M059J (cell line): ENCODE measurements at places on chromosomes 4 and X.

- no peak for DNase-seq
These were observed 31.1 kb downstream of the PGRMC2 start for GRCh38 chr4:128256539-128256938.

GRCh38 chr4:165877286-165877685, 4.2 kb downstream of the TLL1 start:
- peak; percentile 32 for DNase-seq

- DNase-seq, result peak; percentile 46
These were observed 282.0 kb downstream of the ARHGAP24 start for GRCh38 chr4:85756938-85757337.

DNA sequence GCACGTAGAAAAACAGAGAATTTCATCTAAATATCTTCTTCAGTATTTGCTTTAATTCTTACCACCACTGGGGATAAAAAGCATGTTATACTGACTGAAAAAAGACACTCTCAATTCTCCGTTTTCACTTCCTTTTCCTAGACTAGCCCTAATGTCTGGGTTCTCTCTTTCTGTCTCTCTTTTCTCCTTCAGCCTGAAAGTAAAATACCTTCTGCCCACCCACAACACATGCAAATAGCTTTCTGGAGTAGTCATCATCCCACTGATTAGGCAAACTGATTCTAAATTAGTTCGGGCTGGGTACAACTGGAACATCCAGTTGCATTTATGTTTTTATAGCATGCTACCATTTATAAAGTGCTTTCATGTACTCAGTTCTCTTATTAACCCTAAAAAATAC, 142.4 kb upstream of the ANKRD50 start:
- DNase-seq, result peak; percentile 12

DNA sequence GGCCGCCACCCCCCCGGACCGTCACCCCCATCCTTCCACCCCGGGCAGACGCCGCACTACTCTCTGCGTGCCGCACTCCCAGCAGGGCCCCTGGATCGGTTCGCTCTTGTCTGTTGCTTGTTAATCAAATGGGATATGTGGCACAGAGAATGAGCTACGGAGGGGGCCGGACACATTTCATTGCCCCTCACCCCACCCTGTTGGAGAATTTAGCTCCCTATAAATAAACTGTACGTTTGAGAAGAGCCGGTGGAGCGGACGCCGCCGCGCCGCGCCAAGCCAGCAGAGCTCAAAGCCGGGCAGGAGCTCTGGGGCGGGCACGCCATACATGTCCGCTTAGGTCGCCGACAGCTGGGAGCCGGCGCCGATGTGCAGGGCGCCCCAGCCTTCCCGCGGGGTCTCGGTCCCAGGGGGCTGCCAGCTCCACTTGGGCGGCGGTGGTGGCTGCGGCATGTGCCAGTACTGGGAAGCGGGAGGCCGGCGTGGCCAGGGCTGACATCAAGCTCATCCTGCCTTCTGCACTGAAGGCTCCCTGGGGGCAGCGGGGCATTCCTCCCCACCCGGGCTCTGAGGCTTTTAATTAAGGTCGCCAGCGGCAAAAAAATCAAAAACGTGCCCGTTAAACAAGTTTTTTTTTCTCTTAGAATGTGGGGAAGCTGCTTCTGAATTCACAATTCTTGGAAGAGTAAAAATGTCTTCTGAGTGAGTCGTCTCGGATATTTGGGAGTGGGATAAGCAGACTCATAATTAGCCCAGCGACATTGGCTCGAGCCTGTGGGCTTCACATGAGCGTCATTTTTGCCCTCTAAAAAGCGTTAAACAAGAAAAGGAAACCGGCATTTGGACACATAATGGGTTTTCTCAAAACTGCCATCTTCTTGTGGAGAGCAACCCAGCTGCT, 1.1 kb upstream of the PCDH19 start:
- no peak for DNase-seq

DNA sequence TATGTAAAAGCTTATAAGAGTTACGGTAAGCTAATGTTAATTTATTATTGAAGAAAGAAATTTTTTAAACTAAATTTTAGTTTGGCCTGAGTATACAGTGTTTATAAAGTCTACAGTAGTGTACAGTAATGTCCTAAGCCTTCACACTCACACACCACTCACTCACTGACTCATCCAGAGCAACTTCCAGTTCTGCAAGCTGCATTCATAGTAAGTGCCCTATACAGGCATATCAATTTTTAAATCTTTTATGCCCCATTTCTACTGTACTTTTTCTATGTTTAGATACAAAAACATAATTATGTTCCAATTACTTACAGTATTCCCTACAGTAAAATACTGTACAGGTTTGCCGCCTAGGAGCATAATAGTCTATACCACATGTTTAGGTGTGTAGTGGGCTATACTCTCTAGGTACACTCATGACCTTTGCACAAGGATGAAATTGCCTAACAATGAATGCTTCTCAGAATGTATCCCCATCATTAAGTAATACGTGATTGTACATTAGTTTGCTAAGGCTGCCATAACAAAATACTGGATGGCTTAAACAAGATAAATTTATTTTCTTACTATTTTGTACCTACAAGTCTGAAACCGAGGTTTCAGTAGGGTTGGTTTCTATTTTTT, 333.8 kb upstream of the PCDH7 start:
- peak; percentile 40 for DNase-seq

DNA sequence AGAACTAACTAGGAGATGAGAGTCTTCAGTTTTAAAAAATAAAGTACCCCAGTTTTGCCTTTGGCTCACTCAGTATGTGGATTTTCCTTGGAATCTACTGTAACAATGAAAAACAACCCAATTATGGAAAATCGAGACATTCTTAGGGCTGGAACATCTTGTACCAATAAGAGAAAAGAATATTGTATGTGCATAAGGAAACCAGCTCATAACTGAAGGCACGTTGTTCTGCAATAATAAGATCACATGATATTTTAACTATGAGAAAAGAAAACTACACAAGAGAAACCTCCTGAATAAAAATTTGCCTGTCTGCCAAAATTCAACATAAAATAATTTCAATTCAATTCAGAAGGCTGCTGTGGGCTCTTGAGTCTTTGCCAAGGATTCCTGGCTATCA, 261.8 kb upstream of the EDNRA start:
- DNase-seq, result no peak

- peak; percentile 35 for DNase-seq
These were observed 7.1 kb downstream of the NHSL2 start for GRCh38 chrX:71917621-71918343.
